ENCODE measurements at places on chromosomes 11 and 22. TPM values are rescaled to one million over a fixed set of nuclear protein-coding genes. Genes with fewer than 3 reads are reported as not detected.

- H3K4me3 ChIP-seq, result no peak overlapping the region
- no peak for DNase-seq
- no peak overlapping the region for H3K27ac ChIP-seq
- no peaks in the 10 kb centered on the region for H3K27me3 ChIP-seq
Observed at GRCh38 chr11:21711341-21711740, 481.5 kb upstream of the ANO5 start.

OR6T1 gene
- not detected for total RNA-seq

- no peak overlapping the region for H3K4me3 ChIP-seq
- H3K4me1 ChIP-seq, result no peaks in the 10 kb centered on the region
- peaks cover 31% of the 10 kb centered on the region for H3K36me3 ChIP-seq
- H3K27me3 ChIP-seq, result no peaks in the 10 kb centered on the region
- DNase-seq, result no peak
Observed at GRCh38 chr11:1011320-1011698, 25.2 kb downstream of the MUC6 start.

GRCh38 chr22:17629641-17630040 lies 1.1 kb upstream of the ATP6V1E1 start:
- no peaks in the 10 kb centered on the region for H3K36me3 ChIP-seq
- no peaks in the 10 kb centered on the region for H3K4me1 ChIP-seq
- H3K27ac ChIP-seq, result no peak overlapping the region
- H3K4me3 ChIP-seq, result peak overlapping the region; percentile 66
- DNase-seq, result no peak

DNA sequence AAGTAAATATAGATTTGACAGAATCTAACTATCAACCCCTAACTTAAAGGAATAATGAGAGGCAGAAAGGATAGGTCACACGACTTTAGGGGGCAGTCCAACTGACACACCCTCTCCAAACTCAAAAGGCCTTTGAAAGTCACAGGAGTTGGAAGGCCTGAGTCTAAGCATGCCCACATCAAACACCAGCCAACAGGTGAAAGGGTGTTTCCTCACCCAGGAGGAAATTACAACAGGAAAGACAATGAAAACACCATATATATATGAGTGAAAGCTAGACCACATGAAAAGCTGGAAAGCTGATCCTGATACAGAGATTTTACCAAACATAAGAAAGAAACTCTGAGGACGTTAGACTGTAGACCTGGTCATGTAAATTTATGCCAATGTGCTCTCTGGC lies 10.5 kb upstream of the DEPDC7 start:
- no peaks in the 10 kb centered on the region for H3K27me3 ChIP-seq
- H3K4me1 ChIP-seq, result no peaks in the 10 kb centered on the region
- no peak for DNase-seq
- H3K36me3 ChIP-seq, result no peaks in the 10 kb centered on the region
- no peak overlapping the region for H3K27ac ChIP-seq
- H3K4me3 ChIP-seq, result no peak overlapping the region

ELF5 gene
- not detected for total RNA-seq

RRP7A gene
- total RNA-seq, result 101 TPM

DNA sequence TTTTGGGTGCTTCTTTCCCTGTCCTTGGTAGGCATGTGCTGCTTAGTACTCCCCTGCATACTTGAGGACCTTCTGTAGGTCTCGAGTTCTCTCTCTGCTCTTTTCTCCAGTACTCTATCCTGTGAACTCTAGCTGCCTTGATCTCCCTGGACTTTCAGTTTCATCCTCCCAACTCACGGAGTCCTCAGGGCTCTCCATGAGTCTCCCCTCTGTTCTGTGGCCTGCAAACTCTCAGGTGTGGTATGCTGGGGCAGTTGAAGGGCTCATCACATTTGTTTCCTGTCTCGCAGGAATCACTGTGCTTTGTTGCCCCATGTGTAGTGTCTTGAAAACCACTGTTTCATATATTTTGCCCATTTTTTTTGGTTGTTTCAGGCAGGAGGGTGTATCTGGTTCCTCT lies 3.3 kb upstream of the PACS1 start:
- H3K4me1 ChIP-seq, result no peaks in the 10 kb centered on the region
- DNase-seq, result no peak
- no peak overlapping the region for H3K27ac ChIP-seq
- no peak overlapping the region for H3K4me3 ChIP-seq
- H3K36me3 ChIP-seq, result peaks cover 70% of the 10 kb centered on the region
- no peaks in the 10 kb centered on the region for H3K27me3 ChIP-seq

OR52E4 gene
- total RNA-seq, result not detected

GRCh38 chr11:117901601-117902000 lies 25.1 kb upstream of the FXYD6 start:
- H3K27ac ChIP-seq, result no peak overlapping the region
- no peak for DNase-seq
- H3K36me3 ChIP-seq, result no peaks in the 10 kb centered on the region
- H3K4me1 ChIP-seq, result no peaks in the 10 kb centered on the region
- H3K27me3 ChIP-seq, result no peaks in the 10 kb centered on the region

DNA sequence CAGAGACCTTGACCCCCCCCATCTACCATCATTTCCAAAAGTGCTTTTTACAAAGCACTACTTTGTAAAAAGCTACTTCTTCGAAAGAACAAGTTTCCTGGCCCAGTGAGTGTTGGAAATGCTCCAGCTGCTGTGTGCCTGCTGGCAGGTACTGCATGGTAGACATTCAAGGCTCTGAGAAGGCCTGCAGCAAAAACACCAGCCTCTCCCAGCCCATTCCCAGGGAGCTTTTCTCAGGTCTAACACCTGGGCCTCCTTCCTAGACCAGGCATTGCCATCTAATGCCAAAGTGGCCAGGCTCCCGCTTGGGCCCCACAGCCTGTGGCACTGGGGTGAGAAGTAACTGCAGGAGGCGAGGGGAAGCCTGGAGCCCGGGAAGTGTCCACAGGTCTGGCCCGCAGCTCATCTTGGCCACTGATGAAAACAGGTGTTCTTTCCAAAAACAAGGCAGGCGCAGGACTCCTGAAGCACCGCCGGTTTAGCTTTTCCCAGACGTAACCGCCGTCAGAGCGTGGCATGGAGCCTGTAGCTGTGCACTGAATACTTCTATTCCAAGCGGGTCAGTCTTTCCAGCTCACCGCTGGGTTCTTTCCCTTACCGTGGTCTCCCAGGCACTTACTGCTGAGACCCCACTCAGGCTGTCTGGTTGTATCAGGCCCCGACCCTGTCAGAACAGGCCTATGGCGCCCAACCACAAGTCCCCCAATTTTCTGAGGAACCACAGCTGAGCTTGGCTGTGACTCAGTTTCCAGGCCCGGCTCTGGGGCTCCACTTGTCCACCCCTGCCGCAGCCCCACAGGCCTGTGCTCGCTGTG lies 1.2 kb upstream of the TCIRG1 start:
- no peak overlapping the region for H3K4me3 ChIP-seq
- no peaks in the 10 kb centered on the region for H3K4me1 ChIP-seq
- no peaks in the 10 kb centered on the region for H3K27me3 ChIP-seq
- H3K36me3 ChIP-seq, result peaks cover 7% of the 10 kb centered on the region
- no peak for DNase-seq

USP2 gene
- total RNA-seq, result 7.6 TPM

OR5B21 gene
- not detected for total RNA-seq

CREB3L1 gene
- total RNA-seq, result 3.3 TPM

GRCh38 chr11:43712676-43713075 lies 32.1 kb downstream of the HSD17B12 start:
- peaks cover 8% of the 10 kb centered on the region for H3K36me3 ChIP-seq
- H3K27ac ChIP-seq, result no peak overlapping the region
- no peak for DNase-seq
- H3K4me1 ChIP-seq, result no peaks in the 10 kb centered on the region
- no peaks in the 10 kb centered on the region for H3K27me3 ChIP-seq

GRCh38 chr11:61714316-61714715 lies 34.1 kb downstream of the DAGLA start:
- H3K36me3 ChIP-seq, result no peaks in the 10 kb centered on the region
- H3K4me3 ChIP-seq, result no peak overlapping the region
- no peaks in the 10 kb centered on the region for H3K27me3 ChIP-seq
- peaks cover 5% of the 10 kb centered on the region for H3K4me1 ChIP-seq
- no peak for DNase-seq
- no peak overlapping the region for H3K27ac ChIP-seq

DNA sequence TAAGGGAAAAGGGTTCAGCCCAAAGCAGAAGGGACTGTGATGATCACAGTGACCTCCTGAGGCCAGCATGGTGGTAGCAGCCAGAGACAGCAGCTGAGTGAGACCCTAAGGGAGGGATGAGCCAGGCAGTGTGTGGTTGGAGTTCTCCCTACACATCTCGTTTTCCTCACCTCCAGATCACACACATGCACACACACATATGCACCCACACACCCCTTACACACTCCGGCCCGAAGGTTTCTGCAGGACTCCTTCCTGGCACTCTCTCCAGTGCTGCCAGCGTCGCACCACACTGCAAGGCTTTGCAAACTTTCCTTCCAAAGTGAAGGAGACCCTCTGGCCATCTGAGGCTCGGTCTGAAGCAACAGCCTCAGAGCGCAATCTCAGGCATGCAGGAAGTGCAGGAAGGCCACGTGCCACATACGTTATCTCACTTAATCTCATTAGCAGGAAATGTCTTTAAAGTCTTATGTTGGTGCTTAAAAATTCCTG lies 26.9 kb upstream of the TP53I11 start:
- peaks cover 10% of the 10 kb centered on the region for H3K4me1 ChIP-seq
- no peaks in the 10 kb centered on the region for H3K27me3 ChIP-seq
- H3K36me3 ChIP-seq, result peaks cover 7% of the 10 kb centered on the region
- H3K27ac ChIP-seq, result no peak overlapping the region
- no peak overlapping the region for H3K4me3 ChIP-seq

SCN3B gene
- total RNA-seq, result 0.64 TPM

- H3K4me3 ChIP-seq, result no peak overlapping the region
- H3K27ac ChIP-seq, result no peak overlapping the region
- no peaks in the 10 kb centered on the region for H3K27me3 ChIP-seq
- peaks cover 14% of the 10 kb centered on the region for H3K36me3 ChIP-seq
Observed at GRCh38 chr11:68436985-68437926, 23.3 kb upstream of the PPP6R3 start.

DUSP18 gene
- 1.9 TPM for total RNA-seq

DNA sequence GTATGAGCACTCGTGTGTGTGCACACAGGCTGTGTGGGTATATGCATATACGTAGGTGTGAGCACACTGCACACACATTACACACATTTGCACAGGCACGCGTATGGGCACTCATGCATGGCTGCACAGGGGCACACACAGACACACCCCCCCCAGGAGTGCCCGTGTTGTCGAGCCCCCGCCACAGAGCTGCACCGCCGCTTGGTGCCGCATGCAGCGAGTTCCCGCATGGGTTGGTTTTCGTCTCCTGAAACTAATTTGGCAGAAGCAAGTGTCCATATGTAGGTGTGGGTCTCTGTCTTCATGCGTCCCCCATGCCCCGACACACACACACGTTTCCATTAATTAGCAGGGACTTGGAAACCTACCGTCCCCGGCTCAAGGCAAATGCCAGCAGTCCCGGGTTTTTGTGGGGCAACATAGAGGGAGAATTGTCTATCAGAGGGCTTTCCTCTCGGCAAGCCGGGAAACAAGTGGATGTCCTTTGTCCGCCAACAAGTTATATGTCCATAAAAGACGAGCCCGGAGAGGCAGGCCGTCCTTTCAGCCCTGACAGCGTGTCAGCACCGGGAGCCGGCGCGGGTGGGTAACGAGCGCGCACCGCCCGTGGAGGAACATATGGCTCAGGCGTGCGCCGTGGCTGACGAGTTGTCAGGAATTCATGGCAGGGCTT lies 1291.7 kb downstream of the BRD1 start:
- H3K4me3 ChIP-seq, result no peak overlapping the region
- no peaks in the 10 kb centered on the region for H3K36me3 ChIP-seq
- no peak for DNase-seq
- no peaks in the 10 kb centered on the region for H3K4me1 ChIP-seq

DNA sequence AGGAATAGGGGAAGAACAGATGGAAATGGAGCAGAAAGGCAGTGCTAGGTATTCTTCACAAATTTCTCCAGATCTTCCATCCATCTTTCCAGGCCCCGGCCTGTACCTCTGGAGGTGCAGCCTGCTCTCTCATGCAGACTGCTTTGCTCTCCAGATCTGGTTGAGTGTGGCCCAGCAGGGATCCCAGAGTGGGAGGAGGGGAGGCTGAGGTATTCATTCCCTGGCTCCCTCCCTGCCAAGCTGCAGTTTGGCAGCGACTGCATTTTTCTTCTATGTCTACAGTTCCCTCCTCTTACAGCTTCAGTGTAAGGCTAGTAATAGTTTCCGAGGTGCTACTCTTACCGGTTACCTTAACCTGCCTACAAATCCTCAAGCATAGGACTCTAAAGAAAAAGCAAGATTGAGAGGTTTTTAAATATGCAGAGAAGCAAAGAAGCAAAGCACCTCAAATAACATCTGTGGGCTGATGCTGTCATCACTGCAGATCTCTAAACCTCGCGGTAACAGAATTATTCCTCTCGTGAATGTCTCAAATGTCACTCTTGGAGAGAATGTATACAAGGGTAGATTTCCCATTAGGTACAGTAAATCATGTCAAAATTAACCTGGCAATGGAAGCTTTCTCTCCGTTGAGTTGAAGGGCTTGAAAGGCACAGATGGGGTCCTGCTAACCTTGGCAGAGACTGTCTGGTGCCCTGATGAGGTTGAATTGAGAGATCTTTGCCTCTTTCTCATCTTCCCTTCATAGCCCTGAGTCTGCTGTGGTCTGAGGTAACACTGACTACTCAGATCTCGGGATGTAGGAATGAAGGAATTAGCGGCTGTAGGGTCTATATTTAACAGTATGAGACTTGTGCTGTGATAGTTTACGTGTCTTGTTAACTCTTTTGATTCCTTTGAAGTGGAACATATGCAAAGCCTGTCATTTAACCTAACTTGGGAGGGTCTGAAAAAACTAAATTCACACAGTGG lies 297.9 kb upstream of the C11orf87 start:
- no peaks in the 10 kb centered on the region for H3K36me3 ChIP-seq
- peak; percentile 47 for DNase-seq
- H3K27me3 ChIP-seq, result no peaks in the 10 kb centered on the region
- H3K27ac ChIP-seq, result no peak overlapping the region

IGLL5 gene
- total RNA-seq, result not detected

DNA sequence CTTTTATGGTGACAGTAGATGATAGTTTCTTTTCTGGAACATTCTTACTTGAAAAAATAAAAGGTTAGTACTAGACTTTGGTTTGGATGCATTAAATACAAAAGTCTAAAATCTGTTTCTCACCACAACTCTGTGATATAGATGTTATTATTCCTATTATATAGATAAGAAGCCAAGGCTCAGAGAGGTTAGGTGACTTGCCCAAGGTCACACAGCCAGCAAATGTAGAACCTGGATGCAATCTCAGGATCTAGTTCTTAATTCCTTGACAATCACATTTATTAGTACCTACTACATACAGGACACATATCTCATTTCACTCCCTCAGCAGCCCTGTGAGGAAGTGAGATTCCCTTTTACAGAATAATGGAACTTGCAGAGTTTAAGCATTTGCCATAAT lies 26.3 kb upstream of the SMCO4 start:
- H3K4me1 ChIP-seq, result no peaks in the 10 kb centered on the region
- DNase-seq, result no peak
- no peak overlapping the region for H3K27ac ChIP-seq
- no peaks in the 10 kb centered on the region for H3K27me3 ChIP-seq

GRCh38 chr11:3615998-3616397 lies 25.8 kb downstream of the ART5 start:
- no peak overlapping the region for H3K4me3 ChIP-seq
- DNase-seq, result no peak
- H3K27me3 ChIP-seq, result no peaks in the 10 kb centered on the region
- no peaks in the 10 kb centered on the region for H3K36me3 ChIP-seq
- H3K4me1 ChIP-seq, result no peaks in the 10 kb centered on the region

GRCh38 chr22:24834845-24835570 lies 29.0 kb downstream of the SGSM1 start:
- H3K36me3 ChIP-seq, result peaks cover 7% of the 10 kb centered on the region
- peak; percentile 64 for DNase-seq
- H3K27ac ChIP-seq, result no peak overlapping the region
- no peak overlapping the region for H3K4me3 ChIP-seq
- no peaks in the 10 kb centered on the region for H3K27me3 ChIP-seq
